ENCODE measurements at places on chromosomes 3 and 15.

DNA sequence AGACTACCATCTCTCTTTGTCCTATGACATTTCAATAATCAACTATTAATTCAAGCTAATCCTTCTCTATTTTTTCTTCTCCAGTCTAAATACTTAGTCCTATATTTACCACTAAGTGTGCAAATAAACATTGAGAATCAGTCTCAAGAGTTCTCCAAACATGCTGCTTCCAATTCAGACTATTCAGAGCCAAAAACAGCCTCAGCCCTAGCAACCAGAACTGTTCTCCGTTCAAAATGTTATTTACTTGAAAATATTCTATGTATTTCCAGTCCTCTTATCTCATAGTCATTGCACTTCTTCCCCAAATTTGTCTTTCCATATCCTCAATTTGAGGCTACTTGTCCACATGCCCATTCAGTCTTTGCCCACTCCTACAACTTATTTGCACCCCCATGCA is 805.5 kb downstream of the IGSF11 start:
- no peak for DNase-seq

- no peak for DNase-seq
These were observed 42.2 kb downstream of the POC1A start for GRCh38 chr3:52112056-52112455.

DNA sequence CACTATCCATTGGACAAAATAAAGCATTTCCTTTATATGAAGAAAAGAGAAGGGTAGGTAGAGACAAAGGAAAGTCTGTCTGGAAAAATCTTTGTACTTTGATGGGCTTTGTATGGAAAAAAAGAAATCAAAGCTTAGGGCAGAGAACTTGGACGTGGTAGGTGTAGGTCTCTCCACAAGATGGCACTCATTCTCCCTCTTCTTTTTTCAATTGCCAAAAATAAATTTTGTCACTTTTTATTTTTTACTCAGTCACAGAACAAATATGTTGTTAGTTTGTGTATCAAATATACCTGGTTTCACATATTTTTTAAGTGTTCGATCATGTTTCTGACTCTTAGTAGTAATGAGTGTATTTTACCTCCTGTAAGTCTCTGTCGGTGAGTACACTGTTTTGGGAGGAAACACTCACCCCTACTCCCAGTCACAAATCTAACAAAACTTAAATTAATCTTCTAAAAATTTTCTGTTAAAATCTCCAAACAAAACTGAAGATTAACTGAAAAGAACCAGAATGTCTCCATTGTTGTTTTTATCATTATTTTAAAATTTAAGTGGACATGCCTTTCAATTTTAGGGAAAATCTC is 415.8 kb upstream of the GOLIM4 start:
- DNase-seq: no peak

DNA sequence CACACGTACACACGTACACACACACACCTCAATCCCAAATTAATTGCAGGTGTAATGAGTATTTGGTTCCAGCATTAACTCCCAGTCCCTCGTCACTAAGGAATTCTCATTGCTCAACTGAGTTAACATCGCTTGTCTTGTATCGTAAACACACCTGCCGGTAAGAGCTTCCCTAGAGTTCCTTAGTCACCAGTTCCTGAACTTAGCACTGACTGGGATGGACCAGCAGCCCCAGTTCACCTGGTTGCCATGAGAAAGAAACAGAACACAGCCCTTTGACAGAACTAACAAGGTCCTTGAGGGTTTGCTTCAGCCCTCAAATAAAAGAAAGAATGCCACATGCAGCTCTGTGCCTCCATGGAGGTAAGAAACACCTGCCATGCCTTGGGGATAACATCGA is 66.3 kb upstream of the SLCO3A1 start:
- DNase-seq: no peak

DNA sequence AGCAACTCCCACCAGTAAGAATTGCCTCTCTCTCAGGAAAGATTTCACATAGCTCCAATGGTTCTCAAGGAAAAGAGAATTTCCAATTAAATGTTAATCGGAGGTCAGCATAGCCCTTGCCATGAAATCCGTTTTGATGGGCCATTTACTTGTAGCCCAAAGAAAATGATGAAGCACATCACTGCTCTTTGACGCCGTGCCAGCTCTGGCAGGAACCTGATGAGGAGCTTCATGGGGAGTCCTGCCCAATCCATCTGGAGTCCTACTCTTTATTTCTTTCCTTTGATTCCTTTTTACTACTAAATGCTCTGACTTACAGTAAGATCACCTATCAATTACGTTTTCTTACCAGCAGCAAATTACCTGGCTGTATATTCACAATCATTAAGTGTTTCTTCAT is 84.7 kb downstream of the FGF12 start:
- no peak for DNase-seq

- no peak for DNase-seq
These were observed 79.4 kb downstream of the ZPLD1 start for GRCh38 chr3:102514241-102514640.

GRCh38 chr3:118186051-118186450 is 848.6 kb downstream of the IGSF11 start:
- DNase-seq: no peak

DNA sequence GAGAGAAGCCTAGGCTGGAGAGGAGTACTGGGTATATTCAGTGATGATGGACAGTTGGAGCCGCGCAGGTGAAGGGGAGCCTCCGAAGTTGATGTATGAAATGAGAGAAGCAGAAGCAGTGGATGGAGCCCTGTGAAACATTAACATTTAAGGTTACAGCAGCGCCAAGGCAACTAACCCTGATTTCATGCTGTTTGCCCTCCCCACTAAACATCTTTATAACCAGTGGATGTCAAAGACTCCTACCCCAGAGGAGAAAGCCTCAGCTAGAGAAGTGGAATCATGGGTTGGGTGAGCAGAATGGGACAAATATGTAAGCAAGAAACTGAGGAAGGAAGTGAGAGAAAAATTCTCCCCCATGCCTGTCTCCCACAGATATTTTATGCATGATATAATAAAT is 92.0 kb upstream of the NMNAT3 start:
- no peak for DNase-seq

DNA sequence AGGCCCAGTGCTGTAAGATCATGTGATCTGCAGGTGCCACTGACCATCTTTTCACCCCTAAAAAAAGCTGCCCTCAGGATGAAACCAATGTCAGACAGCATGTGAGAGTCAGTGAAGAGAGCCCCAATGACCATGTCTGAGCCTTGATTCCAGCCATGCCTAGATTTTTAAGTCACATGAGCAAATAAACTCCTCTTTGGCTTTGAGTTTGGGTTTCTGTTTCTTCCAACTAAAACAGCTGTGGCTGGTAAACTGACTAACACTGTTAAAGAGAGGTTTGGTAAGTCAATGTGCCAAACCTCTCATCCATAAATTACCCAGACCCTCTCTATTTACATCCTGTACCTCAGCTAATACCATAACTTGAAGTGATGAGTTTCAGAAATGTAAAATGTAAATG is 8.3 kb downstream of the MYO5A start:
- no peak for DNase-seq

GRCh38 chr15:39919748-39920509 is at the start of gene GPR176:
TSS of gene GPR176 (minus strand) at chr15:39920266. CDS start at chr15:39920026, 240 bp downstream.
- peak; percentile 35 for DNase-seq

GRCh38 chr15:33059184-33059583 is 135.3 kb downstream of the FMN1 start:
- DNase-seq: no peak

DNA sequence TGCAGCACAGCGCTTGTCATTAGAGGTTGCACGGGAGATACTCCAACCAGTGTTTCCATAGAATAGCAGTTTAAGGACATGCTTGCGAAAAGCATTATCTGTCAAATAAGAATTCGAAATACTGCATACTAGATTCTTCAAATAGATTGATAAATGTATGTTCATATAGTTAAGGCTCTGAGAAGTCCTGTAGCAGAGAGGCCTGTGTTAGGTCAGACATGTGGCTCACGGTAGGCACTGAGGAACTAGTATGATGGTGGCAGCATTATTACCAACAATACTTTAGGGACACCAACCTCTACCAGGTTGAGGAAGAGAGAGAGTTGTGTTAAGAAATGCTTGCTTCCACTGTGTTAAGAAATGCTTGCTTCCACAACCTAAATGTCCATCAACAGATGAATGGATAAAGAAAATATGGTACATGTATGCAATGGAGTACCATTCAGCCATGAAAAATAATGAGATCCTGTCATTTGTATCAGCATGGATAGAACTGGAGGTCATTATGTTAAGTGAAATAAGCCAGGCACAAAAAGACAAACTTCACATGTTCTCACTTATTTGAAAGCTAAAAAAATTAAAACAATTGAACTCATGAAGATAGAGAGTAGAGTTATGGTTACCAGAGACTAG is 14.9 kb downstream of the MTMR14 start:
- DNase-seq: no peak

DNA sequence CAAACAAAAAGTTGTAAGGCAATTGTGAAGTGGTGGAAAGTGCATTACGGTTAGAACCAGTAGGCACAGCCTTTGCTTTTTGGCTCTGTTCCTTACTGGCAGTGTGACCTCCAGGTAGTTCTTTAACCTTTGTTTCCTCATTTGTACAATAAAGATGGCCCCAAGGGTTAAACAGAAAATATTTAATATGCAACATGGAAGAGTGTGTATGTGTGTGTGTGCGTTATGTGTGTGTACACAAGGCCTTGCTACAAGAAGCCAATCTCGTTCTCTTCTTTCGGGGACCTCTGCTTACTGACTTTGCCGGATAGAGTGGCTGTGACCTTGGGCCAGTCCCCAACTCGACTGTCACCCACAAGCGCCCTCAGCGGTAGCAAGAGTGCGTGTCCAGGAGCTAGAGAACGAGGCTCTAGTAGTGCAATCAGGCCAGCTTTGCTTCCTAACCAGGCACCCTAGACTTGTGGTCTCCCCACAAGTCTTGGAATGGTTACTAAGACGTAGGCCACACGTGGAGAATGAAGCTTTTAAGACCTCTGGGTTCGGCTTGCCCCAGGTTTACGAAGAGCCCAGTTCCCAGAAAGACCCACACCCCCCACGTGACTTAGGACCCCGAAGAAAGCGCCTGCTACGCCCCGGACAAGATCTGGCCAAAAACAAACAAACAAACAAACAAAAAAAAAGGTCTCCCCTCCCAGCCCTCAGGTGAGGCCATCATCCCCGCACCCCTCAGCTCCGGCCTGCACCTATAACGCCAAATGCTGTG is 593 bp downstream of the CIAO2A start:
- peak; percentile 29 for DNase-seq

GRCh38 chr3:163632722-163633121 is 1445.6 kb downstream of the SI start:
- DNase-seq: no peak

- no peak for DNase-seq
These were observed 223.3 kb downstream of the FAM43A start for GRCh38 chr3:194908972-194909371.

DNA sequence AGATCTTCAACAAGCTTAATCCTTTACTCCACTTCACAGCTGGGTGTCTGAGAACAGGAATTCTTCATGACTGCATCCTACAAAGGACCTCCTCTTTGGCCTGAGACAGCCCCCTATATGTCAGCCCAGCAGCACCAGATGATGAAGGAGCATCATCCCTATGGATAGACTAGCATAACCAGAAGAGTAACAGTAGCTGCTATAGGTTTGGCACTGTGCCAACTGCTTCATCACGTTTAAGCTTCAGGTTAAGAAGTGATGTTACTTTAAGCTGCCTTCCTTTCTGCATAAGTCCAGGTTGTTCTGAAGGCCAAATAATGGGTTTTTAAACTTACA is 50.6 kb downstream of the CMSS1 start:
- DNase-seq: no peak

GRCh38 chr3:187750513-187751123 is 5.3 kb upstream of the BCL6 start:
- no peak for DNase-seq

GRCh38 chr3:150721285-150722130 is 17.8 kb upstream of the ERICH6 start:
- DNase-seq: no peak

GRCh38 chr3:23219117-23219516 is 16.0 kb downstream of the UBE2E2 start:
- DNase-seq: no peak

- DNase-seq: no peak
These were observed 6.0 kb upstream of the FEZF2 start for GRCh38 chr3:62379321-62379798.

DNA sequence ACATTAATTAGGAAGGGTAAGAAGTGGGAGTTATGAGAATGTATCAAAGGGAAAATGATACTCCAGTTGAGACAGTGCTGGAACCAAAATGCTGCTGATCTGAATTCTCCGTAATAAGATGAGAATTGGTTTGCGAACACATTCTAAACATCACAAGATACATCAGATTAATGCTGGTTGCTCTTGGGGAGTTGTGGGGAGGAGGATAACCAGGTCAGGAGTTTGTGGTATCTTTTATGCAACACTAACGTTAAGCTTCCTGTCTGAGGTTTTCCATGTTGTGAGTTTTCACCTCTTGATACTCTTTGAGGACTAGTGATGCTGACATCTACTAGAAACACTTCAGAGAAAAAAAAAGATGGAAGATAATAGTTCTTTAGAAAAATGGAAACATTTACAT is 47.2 kb downstream of the PPARG start:
- no peak for DNase-seq

- no peak for DNase-seq
These were observed 16.7 kb upstream of the BFSP2 start for GRCh38 chr3:133383175-133383574.

GRCh38 chr3:127407026-127407939 is 119.4 kb upstream of the PRR20G start:
- no peak for DNase-seq

DNA sequence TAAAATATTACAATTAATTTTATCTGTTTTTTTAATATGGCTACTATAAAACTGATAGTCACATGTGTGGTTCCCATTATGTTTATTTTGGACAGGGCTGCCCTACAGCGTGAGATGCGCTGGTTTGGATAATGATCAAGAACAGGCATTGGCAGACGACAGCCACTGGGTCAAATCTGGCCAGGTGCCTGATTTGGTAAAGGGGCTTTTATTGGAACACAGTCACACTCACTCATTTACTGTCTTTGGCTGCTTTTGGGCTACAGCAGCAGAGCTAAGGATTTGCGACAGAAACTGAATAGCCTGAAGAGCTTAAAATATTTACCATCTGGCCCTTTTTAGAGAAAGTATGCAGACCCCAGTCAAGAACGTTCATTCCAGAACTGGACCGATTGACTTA is 724.2 kb upstream of the CFAP20DC start:
- DNase-seq: no peak

DNA sequence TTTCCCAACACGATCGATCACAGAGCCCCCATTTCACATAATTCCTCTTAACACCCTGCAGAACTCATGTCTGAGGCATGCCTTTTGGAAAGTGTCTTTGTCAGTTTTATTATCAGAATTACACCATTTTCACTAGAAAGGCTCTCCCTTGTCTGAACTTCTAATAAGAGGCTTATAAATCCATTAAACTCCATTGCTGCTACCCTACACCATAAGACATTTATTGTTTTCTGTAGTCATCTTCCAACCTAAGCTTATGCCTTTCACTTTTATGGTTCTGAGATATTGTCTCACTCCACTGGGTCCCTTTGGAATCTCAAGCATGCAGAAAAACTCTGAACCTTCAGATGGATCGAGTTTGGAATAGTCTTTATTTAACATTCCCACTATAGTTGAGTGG is 50.2 kb upstream of the TPM1 start:
- DNase-seq: no peak
